Stimulated activated CD4-positive, alpha-beta T cell treated with anti-CD3 and anti-CD28 coated beads, Interleukin-1b, Interleukin-23, amount 100 ng/mL, for 1 hour (primary cell): ENCODE measurements at places on chromosomes 1 and 21.

DNA sequence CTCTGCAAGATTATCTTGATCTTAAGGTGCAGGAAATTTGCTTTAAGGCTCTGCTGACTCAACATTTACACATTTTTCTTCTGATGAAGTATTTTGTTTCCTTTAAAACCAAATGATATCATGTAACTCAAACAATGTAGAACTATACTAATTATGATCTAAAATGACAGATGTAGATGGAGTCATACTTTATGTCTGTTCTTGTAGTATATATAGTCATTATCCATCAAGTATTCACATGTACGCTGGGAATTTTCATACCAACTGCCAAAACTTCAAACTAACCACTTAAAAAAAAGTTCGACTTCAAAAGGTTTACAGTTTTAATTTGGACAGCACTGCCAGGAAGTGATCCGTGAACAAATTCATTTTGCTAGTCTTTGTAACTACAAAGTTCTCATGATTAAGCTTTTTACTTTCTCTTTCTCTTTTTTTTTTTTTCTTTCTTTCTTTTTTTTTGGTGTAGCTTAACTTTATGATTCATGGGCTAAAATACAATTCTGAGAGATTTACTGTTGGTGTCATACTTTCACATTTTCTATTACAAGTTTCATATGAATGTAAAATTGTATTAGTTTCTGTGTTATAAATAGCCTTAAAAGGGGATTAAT is 509.0 kb upstream of the CXADR start:
- DNase-seq: no peak

- DNase-seq: no peak
Measured at GRCh38 chr1:44293761-44294315, 61.2 kb downstream of the ERI3 start.

GRCh38 chr1:37795340-37796125 is 1.9 kb downstream of the MANEAL start:
- no peak for DNase-seq

- DNase-seq: no peak
Measured at GRCh38 chr1:35519432-35519831, 37.8 kb downstream of the KIAA0319L start.

- DNase-seq: no peak
Measured at GRCh38 chr1:41776891-41777441, 141.8 kb downstream of the HIVEP3 start.

GRCh38 chr1:11831945-11832725 is 15.4 kb downstream of the NPPA start:
- DNase-seq: no peak

DNA sequence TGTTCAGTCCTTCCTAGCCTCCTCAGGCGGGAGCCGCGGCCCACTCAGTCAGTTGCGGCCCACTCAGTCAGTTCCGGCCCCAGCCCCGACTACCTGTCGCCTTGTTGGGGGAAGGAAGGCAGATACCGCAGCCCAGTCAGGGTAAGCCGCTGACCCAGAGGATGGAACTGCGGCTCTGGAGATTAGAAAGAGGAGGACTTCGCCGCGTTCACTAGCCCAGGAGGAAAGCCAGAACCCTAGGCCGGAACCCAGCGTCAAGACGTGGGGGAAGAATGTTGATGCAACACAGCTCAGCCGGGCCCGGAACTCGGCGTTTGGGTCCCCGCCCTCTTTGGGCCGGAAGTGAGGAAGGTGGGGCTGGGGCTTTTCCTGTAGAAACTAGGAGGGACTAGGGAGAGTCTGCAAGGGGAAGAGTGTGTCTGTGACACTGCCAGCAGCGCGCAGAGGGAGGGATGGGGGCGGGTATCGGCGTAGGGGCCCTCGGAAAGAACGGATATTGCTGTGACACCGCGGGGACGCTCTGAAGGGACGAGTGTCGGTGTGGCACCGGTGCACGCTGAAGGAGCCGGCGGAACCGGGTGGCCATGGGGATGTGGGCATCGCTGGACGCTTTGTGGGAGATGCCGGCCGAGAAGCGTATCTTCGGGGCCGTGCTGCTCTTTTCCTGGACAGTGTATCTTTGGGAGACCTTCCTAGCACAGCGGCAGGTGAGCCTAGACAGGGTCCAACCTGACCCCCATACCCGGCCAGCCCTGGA is at the start of gene ZMPSTE24:
Gene ZMPSTE24 (plus strand): TSS at position 549 of the 757 bp plus-strand sequence. CDS start 36 bp downstream, at position 585.
- peak; percentile 84 for DNase-seq

- no peak for DNase-seq
Measured at GRCh38 chr1:106223213-106223612, 833.3 kb upstream of the PRMT6 start.

DNA sequence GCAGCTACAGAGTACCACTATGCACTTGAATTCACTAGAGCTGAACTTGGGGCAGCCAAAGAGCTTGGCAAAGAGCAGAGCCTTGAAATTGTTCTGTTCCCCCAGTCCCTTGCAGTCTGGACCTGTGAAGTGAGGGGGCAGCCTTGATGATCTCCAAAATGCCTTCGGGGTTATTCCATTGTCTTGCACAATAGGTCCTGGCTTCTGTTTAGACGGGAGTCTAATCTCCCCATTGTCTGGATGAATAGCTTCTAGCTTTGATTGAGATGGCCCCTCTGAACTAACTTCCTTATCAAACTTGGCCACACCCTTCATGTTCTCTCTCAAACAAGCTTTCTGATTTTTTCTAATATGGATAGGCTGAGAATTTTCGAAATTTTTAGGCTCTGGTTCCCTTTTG is 72.6 kb downstream of the PGM1 start:
- DNase-seq: no peak

- DNase-seq: no peak
Measured at GRCh38 chr1:76110666-76111065, 36.1 kb downstream of the ST6GALNAC3 start.

DNA sequence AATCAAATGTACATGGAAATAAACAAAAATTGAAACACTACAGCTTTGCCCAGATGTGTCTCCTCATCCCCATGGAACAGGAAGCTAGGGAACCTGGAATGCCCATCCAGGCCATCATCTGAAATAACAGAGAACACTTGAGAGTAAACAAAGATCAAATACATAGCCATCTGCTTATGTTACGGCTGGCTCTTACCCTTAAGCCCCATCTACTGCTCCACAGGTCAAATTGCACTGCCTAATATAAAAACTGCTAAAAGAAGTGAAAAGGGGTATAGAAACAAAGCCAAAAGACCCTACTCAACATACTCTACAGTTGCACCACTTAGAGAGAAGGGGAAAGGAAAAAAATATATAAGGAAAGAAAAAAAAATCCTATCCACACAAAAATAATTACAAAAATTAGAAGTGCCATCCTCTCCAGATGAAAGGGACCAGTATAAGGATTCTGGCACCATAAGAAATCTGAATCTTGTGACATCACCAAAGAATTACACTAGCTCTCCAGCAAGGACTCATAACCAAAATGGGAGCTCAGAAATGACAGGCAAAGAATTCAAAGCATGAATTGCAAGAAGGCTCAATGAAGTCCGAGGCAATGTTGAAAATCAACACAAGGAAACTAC is 26.9 kb downstream of the OR6Y1 start:
- no peak for DNase-seq

GRCh38 chr21:25031750-25032149 is 575.5 kb downstream of the MRPL39 start:
- DNase-seq: no peak

- DNase-seq: no peak
Measured at GRCh38 chr21:27366646-27367235, 399.9 kb upstream of the ADAMTS5 start.

DNA sequence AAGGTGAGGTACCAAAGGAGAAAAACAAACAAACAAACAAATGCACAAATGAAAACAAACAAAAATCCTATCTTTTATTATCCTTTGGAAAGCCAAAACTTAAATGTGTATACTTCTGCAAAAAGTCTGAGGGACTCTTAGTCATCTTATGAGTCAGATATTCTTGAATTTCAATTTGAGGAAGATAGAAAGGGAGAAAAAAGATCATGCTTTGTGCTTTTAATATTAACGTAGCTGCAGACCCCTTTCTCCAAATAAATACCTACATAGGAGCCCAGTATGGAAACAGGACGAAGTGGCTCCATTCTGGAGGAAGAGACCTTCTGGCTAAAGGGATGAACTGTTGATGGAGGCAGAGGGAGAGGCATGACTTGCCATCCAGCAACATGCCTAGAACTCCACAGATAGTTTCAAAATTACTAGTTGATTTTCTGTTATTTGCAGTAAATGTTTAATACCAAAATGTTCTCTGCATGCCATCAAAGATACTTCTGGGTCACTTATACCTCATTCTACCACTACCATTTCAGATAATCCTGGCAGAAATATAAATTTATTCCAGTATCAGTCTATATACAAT is 25.4 kb downstream of the NUP210L start:
- no peak for DNase-seq

DNA sequence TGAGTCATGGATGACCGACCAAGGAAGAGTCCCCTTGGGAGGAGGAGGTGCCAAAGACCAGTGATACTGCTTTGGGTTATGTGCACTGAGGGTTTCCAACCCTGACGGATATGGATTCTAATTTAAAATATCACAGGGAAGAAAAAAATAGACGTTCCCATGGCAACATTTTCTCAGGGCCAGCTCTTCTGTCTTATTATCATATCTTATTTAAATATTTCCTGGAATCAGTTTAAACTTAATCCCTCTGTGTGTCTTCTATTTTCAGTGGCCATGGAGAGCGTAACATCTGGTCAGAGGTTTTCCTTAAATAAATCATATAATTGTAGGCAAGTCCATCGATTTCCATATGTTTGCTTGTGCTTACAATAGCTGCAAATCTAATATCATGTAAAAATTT is 205.4 kb upstream of the FMN2 start:
- DNase-seq: no peak
